ENCODE measurements at places on chromosomes 16 and 17.

DNA sequence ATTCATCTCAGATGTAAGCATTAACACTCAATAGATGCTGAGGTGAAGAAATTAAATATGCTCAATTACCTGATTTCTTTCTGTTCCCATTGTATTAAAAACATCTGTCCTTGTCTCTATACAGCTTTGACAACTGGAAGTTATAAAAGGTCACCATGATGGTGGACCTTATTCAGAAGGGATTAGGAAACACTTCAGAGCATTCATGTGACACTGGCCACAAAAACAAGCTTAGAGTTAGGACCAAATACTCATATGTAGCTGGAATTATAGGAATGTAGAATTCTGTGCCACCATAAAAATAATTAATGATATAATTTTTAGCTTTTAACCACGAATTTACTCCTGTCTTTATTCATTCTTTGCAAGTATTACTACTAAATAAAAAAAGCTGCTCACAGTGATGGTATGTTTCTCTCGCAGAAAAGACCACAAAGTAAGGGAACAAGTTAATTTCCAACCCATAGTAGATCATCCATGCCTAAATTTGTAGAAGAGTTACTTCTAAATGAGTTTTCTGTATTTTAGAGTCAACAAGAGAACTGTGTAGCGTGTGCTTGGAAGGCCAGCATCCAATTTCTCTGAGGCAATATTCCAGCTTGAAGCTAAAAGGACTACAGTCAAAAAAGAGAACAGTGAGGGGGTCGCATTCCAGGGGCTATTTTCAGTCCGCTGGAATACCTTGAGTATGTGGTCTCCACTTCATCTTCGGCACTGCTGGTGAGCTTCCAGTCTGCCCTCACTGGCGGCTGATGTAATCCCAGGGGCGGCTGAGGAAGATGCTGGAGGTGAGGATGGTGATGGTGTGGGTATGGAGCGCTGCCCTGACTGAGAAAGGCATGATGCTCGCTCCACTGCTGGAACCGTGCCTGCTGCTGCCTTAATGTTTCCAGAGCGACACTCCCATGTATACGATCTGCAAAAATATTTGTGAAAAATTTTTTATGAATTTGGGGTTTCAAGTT is 63.7 kb downstream of the CACNG1 start:
- DNase-seq, result peak; percentile 49

DNA sequence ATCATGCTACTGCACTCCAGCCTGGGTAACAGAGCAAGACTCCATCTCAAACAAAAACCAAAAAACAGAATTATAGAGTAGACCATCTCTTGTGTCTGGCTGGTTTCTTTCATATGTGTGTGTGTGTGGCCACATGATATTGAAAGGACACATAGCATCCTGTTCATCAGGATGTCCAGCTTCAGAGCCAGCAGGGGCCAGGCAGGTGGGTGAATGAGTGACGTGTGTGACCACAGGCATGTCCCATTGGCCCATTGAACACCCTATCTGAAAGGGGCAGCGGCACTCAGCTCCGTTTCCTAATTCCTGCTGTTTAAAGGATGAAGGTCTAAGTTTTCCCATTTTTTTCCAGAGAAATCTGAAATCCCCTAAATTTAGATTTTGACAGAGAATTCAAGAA is 174.2 kb downstream of the PRKCB start:
- DNase-seq, result no peak

- DNase-seq, result peak; percentile 44
These were observed 7.6 kb upstream of the PHKG2 start for GRCh38 chr16:30740364-30741251.

- peak; percentile 20 for DNase-seq
These were observed 52.0 kb upstream of the TEX2 start for GRCh38 chr17:64315032-64315490.

DNA sequence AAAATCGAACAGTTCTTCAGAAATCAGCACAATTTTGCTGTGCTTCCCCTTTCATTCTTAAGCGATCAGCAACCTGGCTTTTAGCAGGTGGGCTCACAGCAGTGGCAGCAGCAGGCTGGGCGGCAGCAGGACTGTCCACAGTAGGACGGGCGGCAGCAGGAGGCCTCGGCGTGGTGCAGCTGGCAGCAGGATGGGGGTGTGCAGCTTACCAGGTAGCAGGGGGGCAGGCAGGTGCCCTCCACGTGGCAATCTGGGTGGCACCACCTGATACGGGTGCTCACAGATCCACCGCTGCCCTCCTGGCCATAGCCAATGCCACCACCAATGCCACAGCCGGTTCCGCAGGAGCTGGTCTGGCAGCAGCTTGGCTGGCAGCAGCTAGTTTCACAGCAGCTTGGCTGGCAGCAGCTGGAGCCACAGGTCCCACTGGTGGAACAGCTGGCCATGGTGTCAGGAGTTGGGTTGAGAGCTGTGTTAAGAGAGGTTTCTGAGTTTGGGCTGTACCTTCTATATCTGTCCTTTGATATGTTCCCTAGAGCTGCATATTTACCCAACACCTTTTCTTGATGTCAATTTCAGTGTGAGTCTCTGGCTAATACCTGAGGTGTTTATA is at the start of gene KRTAP1-4:
TSS of gene KRTAP1-4 (minus strand) at position 563 of the 613 bp plus-strand sequence. CDS start at position 446, 117 bp downstream.
- no peak for DNase-seq

- no peak for DNase-seq
These were observed 8.2 kb downstream of the FAM117A start for GRCh38 chr17:49755663-49756283.

- DNase-seq, result no peak
These were observed 78.3 kb upstream of the ASIC2 start for GRCh38 chr17:33371377-33371776.

GRCh38 chr17:64920419-64921172 is 1.3 kb upstream of the LRRC37A3 start:
- no peak for DNase-seq

GRCh38 chr16:85330694-85331188 is 218.5 kb upstream of the CIBAR2 start:
- peak; percentile 88 for DNase-seq

GRCh38 chr17:78107457-78107856 is 21.1 kb downstream of the TMC6 start:
- DNase-seq, result peak; percentile 9

GRCh38 chr16:83689385-83689831 is 118.4 kb upstream of the HSBP1 start:
- DNase-seq, result peak; percentile 99

GRCh38 chr16:85625485-85626117 is 12.5 kb downstream of the GSE1 start:
- DNase-seq, result no peak

DNA sequence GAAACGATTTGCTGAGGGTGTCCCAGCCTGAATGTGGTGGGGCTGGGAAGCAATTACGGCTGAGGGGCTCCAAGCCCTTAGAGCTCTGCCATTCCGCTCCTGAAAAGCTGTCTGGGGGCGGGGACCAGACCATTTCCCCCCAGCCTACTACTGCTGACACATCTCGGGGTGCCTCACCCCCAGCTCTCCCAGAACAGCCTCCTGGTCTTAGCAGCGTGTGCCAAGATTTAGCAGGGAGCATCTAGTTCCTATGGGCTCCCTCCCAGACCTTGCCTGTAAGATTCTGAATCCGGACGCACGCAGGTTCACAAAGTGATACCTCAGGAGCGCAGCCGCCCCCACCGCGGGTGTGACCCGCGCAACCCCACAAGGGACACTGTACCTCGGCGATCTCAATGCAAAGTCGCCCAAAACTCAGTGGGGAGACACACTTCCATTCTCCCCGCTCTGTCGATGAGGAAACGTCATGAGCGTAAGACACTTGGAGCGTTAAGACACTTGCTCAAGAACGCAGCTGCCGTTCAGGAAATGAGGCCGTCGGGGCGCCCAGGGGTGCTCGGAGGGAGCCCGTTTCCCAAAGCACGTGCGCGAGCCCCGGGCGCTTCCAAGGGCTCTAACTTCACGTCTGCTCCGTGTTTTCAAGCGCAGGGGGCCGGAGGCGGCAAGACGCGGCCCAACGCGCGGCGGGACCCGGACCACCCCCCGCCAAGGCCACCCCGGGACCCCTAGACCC is 629 bp downstream of the GEMIN4 start:
- DNase-seq, result peak; percentile 24

DNA sequence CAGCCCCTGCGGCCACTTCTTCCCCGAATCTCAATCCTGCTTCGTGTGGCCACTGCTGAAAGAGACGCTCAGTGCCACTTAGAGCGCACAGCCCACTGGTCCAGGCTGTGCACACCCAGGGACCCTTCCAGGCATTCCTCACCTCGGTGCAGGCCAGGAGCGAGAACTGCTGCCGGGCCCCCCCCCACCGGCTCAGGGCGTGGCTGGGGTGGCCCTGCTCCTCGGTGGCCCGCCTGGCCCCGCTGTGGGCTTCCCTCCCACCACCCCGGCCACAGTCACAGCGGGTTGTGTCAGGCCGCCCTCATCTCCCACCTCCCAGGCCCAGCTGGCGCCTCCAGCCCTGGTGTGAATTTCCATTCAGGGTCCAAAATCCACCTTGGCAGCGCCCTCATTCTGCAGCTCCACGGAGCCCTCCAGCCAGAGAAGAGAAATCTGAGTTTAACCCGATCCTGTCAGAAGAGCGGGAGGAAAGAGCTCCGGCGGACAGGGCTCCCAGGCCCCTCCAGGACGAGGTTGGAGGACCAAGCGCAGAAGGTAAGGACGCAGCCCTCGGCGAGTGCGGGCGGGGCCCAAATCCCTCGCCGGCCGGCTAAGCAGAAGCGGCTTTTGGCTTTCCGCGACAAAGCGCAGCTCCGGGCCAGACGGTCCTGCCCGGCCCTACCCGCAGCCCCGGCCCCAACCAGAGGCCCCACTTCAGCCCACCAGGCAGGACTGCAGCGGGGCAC is 12.0 kb downstream of the TBC1D16 start:
- DNase-seq, result no peak

- DNase-seq, result peak; percentile 15
These were observed 105.0 kb downstream of the TANGO6 start for GRCh38 chr16:68948230-68948910.

DNA sequence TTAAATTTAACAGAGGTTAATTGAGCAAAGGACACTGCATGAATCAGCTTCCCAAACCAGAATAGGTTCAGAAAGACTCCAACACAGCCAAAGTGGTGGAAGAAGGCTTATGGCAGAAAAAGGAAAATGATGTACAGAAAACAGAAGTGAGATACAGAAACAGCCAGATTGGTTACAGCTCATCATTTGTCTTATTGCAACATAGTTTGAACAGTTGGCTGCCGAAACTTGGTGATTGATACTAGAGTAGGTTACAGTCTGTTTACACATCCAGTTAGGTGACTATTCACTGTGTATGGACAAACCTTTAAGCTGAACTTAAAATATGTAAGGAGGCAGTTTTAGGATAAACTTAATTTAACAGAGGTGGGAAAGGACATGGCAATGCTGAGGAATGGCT is 18.3 kb downstream of the TMEM100 start:
- no peak for DNase-seq

DNA sequence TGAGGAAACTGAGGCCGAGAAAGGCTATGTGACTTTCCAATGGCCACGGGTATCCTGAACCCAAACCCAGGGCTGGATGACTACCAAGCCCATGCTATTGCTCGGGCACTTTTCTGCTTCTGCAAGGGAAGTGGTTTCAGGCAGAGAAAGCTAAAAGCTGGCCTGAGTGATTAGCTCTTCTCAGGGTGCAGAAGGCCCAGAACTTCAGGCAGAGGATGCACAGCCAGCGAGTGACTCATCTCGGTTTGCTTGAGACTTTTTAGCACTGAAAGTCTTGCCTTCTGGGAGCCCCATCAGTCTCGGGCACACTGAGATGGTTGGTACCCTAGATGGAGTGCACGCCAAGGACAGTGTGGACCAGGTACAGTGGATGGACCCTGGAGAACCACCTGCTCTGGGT is 129.5 kb upstream of the SDK2 start:
- DNase-seq, result peak; percentile 30

Data from fibroblast of upper back skin (primary cell).